ENCODE measurements at places on chromosomes 16 and 17. TPM values are rescaled to one million over a fixed set of nuclear protein-coding genes. Genes with fewer than 3 reads are reported as not detected.

The EFCAB3 gene
- total RNA-seq: not detected

The CCL13 gene
- not detected for total RNA-seq

The MT1F gene
- total RNA-seq: 24.3 TPM

DNA sequence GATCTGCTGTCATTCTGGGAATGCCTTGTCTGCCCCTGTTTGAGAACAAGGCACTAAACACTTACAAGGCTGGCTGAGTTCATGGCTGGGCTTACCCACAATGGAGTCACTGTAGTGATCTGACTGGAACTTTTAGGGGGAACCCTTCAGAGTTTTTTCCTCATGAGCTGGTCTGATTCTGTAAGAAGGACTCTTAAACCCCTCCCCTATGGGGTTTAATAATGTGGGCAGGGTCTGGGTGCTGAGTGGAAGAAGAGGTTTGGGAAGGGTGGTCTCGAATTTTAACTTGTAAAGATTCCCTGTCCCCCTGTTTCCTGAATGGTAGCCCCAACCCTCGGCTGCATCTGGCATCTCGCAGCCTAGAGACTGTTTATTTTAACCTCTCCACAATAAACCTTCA, 30.6 kb downstream of the OSBPL7 start:
- DNase-seq: no peak

- DNase-seq: no peak
These were observed 2.3 kb upstream of the SERPINF1 start for GRCh38 chr17:1759529-1759928.

The GNGT2 gene
- total RNA-seq: 15.9 TPM

GRCh38 chr17:61974115-61974514, 46.3 kb upstream of the INTS2 start:
- DNase-seq: no peak

GRCh38 chr16:28531777-28532744, 6.7 kb downstream of the NUPR1 start:
- no peak for DNase-seq

DNA sequence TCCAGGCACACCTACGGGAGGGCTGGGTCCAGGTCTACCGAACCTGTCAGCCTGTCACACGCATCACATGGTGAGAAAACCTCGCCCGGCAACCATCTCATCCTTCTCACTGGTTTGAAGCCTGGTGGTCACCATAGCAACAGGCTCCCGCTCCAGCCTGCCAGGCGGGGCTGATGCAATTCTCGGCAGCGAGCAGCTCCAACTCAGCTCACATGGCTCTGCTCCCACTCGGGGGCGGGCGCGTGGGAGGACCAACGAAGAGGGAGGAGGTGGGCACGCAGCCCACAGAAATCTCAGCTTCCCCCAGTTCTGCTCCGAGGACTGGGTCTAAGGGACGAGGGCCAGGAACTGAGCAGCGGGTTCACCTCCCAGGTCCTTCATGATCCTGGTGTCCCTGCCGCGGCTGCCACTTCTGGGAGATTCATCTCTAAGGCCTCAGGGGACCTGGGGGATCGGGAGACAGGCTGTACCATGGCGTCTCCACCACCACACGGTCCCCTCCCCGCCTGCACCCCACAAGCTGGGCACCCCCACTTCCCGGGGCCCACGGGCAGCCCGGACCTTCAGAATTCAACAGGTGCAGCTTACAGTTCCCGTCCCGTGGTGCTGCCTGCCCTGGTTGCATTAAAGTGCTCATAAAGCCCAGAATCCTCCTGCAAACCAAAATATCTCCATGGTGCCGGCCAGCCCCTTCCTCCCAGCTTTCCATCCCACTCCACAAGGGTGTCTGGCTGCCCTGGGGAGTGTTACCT, 25.8 kb downstream of the ABR start:
- DNase-seq: no peak

The ZG16 gene
- total RNA-seq: not detected

DNA sequence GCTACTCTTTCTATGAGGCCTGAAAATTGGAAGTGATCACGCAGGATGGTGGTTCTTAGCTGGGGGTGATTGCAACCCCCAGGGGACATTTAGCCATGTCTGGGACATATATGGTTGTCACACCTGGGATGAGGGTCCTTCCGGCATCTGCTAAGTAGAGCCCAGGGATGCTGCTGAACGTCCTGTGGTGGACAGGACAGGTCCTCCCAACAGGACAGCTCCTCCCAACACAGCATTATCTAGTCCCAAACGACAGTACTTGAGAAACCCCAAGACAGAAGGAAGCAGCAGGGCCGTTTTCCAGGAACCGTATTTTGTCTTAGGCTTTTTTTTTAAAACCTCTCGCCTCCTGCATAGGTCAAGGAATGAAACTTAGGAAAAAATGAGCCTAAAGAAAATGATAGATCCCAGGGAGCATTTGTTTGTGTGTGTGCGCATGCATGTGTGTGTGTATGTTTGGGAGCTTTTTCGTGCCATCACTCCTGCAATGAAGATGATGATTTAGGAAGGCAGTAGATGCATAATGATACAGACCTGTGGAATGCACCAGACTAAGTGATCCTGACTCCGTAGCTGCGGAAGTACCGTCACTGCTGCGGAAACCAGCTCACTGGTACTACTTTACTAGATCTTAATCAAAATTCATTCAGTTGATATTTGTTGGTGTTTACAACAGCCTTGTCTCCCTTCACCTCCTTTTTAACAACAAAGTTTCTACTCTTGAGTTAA, 118.2 kb downstream of the SNX29 start:
- DNase-seq: no peak

DNA sequence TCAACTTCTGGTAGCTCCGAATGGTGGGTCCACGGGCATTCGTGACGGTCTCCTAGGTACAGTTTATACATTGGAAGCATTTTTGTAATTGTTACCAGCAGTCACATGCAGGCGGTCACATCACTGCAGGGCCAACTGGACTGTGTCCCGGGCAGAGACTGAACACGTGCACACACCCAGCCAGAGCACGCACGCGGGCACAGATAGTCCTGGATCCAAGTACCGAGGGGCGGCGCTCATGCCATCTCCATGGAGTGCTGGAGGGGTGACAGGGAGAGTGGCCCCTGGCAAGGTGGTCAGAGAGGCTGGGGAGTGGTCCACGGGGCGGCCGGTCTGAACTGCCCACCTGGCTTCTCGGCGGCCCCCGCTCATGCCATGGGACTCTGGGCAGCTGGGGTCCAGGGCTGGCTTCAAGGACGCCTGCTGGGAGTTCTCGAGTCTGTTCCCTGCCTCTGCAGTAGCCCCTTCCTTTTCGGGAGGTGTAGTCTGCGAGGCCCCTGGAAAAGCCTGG, 34.2 kb downstream of the BAIAP2 start:
- DNase-seq: no peak

DNA sequence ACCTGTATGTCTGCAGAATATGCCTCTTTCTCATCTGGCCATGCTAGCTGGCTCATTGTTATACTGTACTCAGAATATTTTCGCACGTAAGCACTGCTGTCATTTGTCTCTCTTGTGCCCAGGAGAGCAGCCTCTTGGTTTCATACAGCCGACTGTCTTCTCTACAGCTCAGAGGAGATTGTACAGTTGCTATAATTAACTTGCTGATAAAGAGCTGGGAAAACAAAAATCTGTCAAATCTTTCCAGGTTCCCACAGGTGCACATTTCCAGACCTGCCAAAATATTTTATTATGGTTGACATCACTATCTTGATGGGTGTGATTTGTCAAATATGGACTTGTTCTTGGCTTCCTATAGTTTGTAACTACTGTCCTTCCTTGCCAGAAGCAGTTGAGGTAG, 122.7 kb downstream of the FTO start:
- DNase-seq: no peak

- DNase-seq: no peak
These were observed 514 bp downstream of the THRA start for GRCh38 chr17:40063187-40063771.

The UTS2R gene
- total RNA-seq: not detected

GRCh38 chr16:47888142-47888541, 267.7 kb downstream of the ABCC12 start:
- DNase-seq: no peak
